Lower lobe of right lung (tissue), 2 donors: ENCODE measurements at places on chromosomes 11 and 22. TPM values are rescaled to one million over a fixed set of nuclear protein-coding genes. Genes with fewer than 3 reads are reported as not detected.

DNA sequence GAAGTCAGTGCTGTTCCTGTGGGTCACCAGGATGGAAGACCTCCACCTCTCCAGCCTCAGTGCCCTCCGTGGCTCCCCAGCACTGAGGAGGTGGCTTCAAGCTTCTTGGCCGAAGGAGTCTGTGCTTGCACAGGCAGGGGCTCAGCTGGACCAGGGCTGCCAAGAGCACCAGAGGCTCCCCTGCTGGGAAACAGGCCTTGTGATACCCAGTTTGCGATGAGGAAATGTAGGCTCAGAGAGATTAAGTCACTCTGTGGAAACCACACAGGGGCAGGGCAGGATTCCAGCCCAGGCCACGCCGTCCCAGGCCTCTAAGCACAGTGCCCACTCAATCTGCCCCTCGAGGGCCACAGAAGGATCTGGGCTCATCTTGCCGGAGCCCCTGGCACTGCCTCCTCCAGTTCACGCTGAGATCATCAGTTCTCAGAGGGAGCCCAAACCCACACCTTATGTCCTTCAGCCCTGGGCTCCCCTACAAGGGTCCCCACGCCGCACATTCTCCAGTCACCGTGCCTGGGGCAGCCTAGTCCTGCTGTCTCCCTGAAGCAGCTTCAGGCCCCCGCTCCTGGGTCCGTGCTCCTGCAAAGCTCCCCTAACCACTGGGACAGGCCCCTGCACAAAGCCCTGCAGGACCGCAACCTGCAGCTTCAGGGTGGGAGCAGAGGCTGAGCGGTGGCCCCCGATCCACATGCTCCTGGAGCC, 21.6 kb downstream of the ANO1 start:
- DNase-seq, result no peak

DNA sequence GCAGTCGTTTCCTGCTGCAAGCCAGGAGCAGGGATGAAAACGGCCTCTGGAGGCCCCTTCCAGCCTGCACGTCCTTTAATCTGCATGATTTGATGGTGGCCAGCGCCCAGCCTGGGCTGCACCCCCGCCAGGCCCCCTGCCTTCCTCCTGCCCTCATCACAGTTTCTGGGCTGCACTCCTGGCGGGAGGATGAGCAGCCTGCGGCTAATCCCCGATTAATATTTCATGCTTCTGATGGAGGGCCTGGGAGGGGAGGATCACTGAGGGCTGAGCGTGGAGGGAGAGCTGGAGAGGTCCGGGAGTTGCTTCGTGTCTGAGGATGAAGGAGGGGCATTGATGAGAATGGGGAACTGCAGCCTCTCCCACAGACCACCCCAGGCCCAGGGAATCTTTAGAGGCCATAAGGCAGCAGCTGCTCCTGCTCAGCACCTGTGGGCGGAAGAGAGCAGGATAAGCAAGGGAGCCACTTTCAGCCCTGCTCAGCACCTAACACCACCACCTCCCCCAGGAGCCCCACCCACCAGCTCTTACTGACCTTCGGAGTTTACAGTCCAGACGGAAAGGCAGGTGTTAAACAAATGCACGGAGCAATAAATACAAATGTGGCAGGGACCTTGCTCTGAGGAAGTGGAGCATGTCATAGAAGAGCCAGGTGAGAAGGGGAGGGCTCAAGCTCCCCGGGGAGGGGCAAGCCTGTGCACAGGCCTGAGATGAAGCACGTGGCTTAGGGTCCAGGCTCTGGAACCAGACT, 135.0 kb upstream of the NECTIN1 start:
- no peak for DNase-seq

DNA sequence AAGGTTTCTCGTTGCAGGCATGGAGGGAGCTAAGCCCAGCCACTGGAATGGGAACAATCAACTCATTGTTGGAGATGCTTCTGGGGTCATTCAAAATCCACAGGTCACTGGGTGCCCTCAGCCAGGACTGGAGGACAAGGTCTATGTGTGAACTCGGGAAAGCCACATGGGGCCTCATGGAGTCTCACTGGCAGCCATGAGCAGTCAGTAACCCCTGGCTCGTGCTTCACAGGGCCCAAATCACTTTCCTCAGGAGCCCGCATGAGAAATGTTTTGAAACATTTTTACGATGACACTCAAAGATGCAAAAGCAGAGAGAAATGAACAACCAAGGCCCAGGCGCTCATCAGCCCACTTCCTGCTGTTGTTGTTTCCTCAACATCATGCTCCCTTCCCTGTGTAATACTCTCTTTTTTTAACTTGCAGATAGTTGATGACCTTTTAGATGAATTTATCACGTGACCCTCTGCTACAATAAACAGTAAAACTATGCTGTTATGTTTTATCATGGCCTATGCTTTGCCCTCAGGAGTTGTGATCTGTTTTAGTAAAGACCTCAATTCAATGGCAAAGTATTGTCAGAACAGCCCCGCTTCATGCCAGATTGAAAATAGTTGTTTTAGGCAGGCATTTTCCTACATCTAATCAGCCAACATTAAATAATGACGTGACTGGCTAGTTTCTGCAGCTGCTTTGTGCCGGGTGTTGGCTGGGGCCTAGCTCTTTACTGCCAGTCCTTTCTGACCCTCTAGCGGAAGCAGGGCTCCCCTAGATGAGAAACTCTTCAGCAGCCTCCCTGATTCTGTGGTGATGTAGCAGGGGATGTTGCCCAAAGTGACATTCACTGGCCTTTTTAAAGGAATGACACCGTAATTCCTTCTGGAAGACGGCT, 39.7 kb downstream of the ADAMTS15 start:
- DNase-seq, result no peak

DNA sequence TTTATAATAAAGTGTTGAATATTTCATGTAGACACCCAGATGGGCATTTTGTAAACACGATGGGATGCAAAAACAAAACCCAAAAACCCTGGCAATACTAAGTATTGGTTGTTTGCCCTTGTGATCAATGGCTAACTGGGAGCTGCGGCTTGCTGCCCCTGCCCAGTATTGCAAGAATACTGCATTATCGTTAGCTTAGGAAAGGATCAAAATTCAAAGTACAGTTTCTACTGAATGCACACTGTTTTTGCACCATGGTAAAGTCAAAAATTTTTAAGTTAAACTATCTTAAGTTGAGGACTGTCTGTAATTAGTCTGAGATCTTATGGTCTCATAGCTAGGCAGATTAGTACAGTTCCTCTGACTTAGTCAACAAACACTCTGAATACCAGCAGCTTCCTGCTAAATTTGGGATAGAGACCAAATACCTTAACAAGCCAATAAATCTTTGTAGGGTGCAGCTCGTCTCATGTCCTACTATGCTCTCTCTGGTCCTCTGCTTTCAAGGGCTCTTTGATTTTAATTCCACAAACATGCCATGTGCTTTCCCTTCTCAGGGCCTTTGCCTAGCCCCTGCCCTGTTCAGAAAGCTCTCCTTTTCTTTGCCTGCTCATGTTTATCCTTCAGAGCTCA, 4.0 kb downstream of the CCDC90B start:
- no peak for DNase-seq

DNA sequence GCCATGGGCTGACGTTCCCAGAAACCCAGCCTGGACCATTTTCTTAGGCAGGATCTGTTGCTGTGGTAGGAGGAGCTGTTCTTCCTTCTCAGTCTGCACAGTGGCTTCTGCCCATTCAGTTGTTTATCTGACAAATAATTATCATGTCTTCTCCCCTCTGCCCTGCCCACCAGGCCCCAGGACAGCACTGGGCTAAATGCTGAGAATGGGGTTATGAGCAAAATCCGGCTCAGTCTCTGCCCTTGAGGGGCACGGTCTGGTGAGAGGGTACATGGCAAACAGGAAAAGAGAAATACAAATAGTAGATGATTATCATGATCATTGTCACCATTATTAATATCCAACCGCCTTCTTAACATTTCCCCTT, 42.9 kb downstream of the C11orf96 start:
- DNase-seq, result no peak

GRCh38 chr22:37676736-37677492, 1.5 kb downstream of the LGALS1 start:
- peak; percentile 88 for DNase-seq

- DNase-seq, result no peak
These were observed 23.4 kb downstream of the GTPBP1 start for GRCh38 chr22:38728871-38729796.

- no peak for DNase-seq
These were observed 3.1 kb downstream of the ACY3 start for GRCh38 chr11:67647471-67647870.

- no peak for DNase-seq
These were observed 51.7 kb downstream of the ZBTB16 start for GRCh38 chr11:114110952-114111947.

- no peak for DNase-seq
These were observed 22.9 kb downstream of the RPUSD4 start for GRCh38 chr11:126188332-126189108.

DNA sequence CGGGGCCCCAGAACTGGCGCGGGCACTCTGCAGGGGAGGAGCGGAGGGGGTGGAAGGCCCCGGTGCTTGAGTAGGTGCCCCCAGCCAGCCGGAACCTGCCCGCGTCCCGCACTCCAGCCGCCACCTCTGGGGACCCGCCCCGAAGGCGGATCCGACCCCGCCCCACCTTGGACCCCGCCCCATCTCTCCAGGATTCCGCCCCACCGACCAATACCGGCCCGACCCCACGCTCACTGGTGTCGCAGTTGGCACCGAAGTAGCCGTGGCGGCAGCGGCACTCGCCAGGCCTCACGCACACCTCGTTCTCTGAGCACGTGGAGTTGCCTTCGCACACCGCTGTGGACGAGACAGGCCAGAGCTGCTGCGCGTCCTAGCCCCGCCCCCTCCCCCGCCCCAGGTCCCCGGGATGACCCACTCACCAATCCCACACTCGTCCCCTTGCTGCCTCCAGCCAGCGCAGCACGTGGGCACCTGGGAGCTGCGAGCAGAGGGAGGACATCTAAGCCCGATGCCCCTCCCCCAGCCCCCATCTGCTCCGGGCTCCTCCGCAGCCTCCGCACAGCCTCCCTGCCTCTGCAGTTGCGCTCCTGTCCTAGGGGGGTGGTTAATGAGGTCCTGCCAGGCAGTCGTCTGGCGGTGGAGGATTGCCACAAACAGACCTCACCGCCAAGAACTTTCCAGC, 6.0 kb downstream of the SCARF2 start:
- peak; percentile 51 for DNase-seq

GRCh38 chr22:39546889-39547586, 14.5 kb upstream of the RPS19BP1 start:
- no peak for DNase-seq

DNA sequence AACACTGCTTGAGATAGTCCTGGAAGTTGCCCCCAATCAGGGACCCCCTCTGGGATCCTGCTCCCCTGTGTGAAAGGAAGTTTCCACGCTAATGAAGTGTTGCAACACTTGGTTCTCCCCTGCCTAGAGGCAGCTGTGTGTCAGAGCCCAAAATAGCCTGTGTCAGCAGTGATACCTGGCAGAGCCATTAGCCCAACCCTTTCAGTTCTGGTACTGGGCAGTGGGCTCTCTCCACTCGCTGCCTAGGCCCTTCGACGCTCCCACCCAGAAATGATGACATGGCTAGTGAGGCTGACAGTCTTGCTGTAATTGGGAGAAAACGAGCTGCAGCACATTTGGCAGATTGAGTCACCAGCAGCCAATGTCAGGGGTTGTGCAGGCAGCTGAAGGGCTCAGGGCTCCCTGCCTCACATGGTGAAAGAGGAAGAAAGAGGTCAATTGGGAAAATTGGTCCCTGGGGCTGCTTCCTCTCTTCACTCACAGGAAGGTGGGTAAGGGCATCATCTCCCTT, 1.4 kb upstream of the NXF1 start:
- DNase-seq, result peak; percentile 57

DNA sequence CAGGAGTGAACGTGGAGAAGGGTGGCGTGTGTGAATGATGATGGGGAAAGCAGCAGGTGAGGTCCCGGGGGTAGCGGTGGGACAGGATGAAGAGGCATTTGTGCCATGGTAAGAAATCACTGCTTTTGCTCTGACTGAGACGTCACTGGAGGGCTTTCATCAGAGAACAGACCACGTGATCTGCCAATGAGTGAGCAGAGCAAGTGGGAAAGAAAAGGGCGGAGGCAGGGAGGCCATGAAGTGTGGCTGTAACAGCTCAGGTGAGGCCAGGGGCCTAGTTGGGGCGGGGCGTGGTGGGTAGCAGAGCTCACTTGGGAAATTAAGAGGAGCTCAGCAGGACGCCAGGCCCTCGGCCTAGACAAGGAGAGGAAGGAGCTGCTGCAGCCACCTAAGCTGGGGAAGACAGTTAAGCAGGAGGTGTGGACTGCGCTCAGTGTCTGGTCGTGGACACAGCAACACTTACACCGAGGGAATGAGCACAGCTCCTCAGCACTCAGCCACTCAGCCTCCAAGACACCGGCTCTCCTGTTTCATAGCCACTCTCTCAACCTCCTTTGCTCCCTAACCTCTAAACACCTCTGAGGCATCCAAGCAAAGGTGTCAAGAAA, 14.1 kb upstream of the TMEM121B start:
- no peak for DNase-seq

- no peak for DNase-seq
These were observed 263.1 kb downstream of the DDX10 start for GRCh38 chr11:108927791-108928545.

GRCh38 chr11:14974515-14975251, 2.5 kb upstream of the CALCA start:
- DNase-seq, result no peak

GRCh38 chr11:23973244-23973643, 523.6 kb upstream of the LUZP2 start:
- DNase-seq, result no peak

DNA sequence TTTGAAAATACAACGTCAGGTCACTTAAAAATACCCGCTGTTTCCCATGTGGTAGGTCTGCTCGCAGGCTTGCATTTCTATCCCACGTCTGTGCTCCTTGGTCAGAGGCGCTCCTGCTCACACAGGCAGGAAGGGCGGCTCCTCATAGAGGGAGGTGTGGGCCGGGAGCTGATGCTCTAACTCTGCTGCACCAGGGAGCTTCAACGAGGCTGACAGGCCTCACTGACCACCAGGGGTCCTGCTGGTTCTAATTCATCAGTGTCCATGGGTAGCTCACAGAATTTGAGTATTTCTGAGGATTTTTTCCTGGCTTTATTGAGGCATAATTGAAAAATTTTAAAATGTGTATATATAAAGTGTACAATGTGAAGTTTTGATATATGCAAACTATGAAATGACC, 68.5 kb downstream of the PIWIL3 start:
- DNase-seq, result no peak

GRCh38 chr11:116177521-116178210, 595.1 kb downstream of the BUD13 start:
- DNase-seq, result no peak

DNA sequence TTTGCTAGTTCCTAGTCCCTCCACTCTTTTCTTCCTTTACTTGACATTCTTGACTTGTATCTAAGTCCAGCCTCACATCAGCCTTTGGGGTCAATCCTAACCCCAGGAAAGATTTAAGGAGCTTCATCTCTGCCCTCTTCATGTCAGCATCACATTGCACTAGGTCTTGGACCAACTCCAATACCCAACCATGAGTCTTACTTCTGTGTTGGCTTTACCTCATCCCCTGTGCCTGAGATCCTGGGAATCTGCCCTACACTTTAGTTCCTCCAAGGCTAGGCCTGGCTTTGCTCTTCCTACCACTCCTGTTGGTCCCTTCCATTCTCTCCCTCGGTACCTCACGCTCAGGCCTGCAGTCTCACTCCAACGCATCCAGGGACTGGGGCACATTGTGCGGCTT, 117.0 kb downstream of the SLC1A2 start:
- no peak for DNase-seq

DUSP8 gene
- 8.9 TPM for total RNA-seq

TH gene
- not detected for total RNA-seq

KCNK4 gene
- not detected for total RNA-seq

GRAP2 gene
- 9.5 TPM for total RNA-seq

SRSF8 gene
- 42.9 TPM for total RNA-seq

TESMIN gene
- 1.9 TPM for total RNA-seq

KIRREL3 gene
- 0.15 TPM for total RNA-seq

GAS2 gene
- 2.6 TPM for total RNA-seq
